ENCODE measurements at places on chromosomes 2 and 18.

- DNase-seq, result no peak
Measured at GRCh38 chr2:58875436-58875835, 634.3 kb upstream of the FANCL start.

GRCh38 chr18:45505497-45506206, 109.6 kb upstream of the SLC14A2 start:
- DNase-seq, result no peak

DNA sequence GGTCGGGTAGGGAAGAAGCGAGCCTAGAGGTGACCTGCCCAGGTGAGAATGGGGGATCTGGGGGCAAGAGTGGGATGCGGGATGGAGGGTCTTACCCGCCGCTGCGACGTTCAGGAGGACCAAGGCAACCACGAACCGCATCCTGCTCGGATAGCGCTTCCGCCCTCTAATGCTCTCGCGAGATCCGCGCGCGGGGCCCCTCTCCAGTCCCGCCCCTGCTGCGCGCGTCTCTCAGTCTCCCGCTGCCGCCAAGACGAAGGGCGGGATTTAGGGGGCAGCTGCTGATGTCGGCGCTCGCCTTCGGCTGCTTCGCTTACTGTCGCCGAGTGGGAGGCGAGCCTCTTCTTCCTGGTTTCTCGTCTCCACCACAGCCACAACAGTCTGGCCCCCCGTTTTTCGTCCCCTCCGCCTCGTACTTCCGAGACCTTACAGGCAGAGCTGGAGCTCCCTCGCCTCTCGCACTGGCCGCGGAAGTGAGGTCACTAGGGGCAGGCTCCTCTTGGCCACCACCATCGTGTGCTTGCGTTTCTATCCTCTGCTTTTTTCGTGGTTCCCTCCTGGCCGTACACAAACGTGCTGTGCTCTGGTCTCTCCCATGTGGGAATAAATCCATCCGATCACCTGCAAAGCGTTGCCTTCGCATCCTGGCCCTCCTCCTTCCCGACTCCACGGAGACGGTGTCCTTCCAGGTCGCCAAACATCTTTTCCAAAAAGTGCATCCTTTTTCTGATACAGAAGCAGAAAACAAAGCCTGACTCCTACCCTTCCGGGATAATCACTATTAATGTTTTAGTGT, at the start of gene TGOLN2:
TSS of gene TGOLN2 (minus strand) at position 168 of the 796 bp plus-strand sequence. CDS start at position 141, 27 bp downstream.
- DNase-seq, result peak; percentile 94

- no peak for DNase-seq
Measured at GRCh38 chr2:127705391-127706065, 4.2 kb downstream of the SFT2D3 start.

GRCh38 chr2:230267556-230267955, 42.0 kb downstream of the SP140 start:
- no peak for DNase-seq
